ENCODE measurements at places on chromosomes 3 and 15.

GRCh38 chr3:138781012-138781470, 53.7 kb downstream of the PIK3CB start:
- no peak for DNase-seq

GRCh38 chr3:87175732-87176131, 51.4 kb upstream of the CHMP2B start:
- no peak for DNase-seq

DNA sequence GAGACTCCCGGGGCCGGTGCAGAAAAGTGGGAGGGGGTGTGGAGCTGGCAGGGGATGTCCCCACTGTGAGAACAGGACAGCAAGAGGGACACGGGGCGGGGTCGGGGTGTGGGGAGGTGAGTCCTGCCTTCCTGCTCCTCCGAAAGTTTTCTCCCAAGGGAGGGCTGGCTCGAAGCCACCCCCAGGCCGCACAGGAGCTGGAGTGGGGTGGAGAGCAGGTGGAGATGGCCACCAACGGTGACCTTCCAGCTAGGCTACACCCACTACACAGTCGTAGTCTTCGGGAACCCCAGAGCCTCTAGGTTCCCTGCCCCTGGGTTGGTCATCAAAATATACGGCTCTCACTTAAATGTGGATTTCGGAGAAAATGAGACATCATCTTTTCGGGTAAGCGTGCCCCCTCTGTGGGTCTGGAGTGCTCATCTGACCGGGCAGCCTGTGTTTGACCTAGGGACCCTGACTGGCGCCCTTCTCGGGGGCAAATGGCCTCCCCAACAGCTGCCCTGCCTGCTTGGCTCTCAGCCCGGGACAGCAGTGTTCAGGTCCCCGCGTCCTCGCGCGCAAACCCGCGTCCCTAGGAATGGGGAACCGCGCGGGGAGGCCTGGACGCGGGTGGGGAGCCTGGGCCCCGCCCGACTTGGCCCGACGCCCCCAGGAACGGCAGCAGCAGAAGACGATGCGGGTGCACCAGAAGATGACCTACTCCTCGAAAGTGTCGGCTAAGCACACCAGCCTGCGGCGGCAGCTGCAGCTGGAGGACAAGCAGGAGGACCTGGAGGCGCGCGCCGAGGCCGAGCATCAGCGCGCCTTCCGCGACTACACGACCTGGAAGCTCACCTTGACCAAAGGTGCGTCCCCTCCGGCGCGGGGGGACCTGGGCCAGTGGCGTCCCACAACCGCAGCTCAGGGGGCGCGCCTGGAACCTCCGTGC, 21.2 kb downstream of the CFAP100 start:
- DNase-seq = no peak

GRCh38 chr3:59367150-59367549, 317.3 kb upstream of the CFAP20DC start:
- DNase-seq = peak; percentile 76

DNA sequence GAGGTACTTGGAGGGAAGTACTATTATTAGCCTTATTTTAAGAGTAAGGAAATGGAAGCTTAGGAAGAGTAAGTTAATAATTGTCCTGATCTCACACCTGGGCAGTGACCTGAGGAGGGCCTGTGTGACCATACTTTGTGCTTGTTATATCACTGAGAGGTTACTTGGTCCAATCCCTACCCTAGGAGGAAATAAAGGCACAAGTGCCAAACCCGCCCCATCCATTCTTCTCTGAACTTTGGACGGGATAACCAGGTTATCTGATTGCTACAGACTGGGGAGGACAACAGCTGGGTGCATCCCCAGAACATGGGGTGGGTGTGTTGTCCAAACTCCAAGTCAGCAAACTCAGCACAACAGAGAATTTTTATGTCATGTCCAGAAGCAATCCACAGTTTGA, 77.7 kb upstream of the NR2E3 start:
- DNase-seq = no peak

- DNase-seq = peak; percentile 50
Observed at GRCh38 chr3:46378426-46378942, 7.7 kb downstream of the CCR5 start.

DNA sequence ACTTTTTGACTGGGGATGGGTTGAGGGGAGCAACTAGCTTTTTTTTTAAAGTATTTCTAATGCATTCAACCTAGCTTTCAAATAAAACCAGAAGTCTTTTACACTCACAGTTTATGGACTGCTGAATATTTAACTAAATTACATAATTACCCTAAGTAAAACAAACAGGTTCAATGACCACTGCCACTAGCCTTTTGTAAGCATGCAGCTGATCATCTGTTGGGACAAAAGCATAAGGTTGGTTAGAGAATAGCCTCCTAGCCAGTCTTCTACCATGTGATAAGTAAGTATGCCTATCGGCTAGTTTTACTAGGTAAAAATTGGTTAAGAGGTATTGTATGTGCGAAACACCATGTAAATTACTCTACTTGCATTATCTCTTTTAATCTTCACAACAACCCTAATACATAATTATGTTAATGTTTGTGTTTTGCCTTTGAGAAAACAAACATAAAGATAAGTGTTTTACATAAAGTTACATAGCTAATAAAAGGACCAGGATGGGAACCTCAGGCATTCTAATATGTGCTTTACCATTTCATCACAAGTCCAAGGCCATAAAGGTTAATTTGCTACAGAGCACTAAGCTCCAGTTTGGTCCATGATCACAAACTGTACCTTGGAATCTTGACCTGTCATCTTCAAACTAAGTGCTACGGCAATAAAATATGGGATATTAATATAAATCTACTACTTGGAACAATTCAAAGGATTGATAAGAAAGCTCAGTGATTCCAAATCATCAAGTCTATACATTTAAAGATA, 13.2 kb downstream of the PFN2 start:
- no peak for DNase-seq

GRCh38 chr3:113223475-113224281, 12.3 kb downstream of the BOC start:
- peak; percentile 51 for DNase-seq

DNA sequence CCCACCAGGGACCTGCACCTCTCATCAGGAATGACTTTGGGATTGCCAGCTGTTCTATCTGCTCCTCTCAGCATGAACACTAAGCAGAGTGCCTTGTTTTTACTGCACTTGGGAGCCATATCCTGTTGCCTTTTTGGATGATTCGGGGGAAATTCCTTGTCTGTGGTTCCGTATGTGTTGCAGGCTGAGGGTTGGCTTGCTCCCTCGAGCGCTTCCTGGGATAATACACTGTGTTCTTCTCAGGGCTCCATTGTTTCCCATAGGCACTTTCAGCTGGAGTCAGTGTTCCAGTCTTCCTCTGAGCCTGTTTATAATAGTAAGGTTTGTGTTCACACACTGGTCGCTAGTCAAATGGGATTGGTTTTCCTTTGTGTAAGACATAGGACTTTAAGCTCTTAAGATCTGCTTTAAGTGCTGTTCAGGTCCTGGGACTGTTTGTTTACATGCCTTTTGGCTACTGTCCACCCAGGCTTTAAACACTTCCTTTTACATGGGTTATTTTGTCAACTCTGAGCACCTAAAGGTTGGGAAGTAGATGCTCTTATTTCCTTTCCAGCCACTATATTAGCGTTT, 23.4 kb downstream of the BOC start:
- peak; percentile 60 for DNase-seq

DNA sequence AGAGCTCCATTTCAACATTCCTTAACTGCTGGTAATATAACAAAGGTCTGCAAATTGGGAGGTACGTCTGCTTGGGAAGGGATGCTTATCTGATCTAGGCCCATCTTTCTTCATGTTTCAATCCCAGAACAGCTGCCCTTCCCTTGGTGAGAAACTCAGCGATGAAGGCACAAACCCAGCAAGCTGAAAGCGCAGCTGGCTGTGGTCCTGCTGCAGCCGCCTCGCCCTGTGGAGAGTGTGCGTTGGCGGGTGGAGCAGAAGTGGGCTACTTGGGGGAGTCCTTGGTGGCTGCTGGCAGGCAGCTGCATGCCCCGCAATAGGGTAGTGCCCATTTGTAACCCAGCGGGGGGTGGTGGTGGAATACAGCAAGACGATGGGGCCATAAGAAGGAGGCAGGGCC, 160.6 kb upstream of the WNT5A start:
- no peak for DNase-seq

- DNase-seq = no peak
Observed at GRCh38 chr3:48837163-48837562, 10.5 kb downstream of the PRKAR2A start.

DNA sequence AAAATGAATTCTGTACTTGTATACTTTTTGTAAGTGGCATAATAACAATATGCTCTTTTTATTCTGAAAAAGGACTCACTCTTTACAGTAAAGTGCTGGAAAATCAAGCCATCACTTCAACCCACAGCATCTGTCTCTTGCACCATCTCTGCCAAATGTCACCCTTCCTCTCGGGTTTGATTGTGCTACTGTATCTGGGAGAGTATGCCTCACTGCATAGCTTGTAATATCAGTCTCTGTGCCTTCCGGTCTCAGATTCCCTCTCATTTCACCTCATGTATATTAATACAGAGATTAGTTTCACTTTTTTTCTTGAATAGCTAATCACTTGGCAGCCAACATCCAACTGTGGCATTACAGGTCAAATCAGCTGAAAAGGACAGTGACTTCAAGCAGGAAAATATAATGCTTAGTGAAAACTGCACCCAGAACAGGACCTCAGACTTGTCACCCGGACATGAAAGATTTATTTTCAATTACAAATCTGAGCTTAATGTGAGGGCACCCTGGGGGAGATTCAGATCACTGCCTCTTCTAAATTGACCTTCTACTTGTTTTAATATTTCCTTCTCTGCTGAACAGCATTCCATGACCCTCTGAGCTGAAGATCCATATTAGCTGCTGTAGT, 605.8 kb upstream of the NAALADL2 start:
- DNase-seq = no peak

- DNase-seq = no peak
Observed at GRCh38 chr3:14201940-14202684, 23.5 kb downstream of the LSM3 start.

GRCh38 chr15:81008312-81008711, 7.6 kb downstream of the TLNRD1 start:
- DNase-seq = no peak

DNA sequence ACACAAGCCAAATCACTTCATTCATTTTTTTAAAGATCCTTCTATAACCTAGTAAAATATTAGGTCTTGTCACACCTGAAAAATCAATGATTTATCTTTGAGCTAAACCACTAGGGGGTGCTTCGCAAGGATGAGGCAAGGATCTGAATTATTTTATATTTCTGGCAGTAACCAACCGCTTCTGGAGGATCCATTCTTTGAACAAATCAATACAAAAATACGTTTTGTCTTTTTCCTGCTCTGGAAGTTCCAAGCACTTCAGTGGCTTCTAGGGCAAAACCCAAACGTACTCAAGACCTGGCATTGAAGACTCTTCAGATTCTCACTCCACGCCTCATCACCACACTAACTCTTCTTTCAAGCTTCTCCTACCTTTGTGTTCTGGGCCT, 486 bp downstream of the LSG1 start:
- DNase-seq = peak; percentile 43

- DNase-seq = no peak
Observed at GRCh38 chr3:63168179-63168578, 109.9 kb upstream of the SYNPR start.

GRCh38 chr3:125149462-125149861, 63.1 kb downstream of the SLC12A8 start:
- DNase-seq = no peak

DNA sequence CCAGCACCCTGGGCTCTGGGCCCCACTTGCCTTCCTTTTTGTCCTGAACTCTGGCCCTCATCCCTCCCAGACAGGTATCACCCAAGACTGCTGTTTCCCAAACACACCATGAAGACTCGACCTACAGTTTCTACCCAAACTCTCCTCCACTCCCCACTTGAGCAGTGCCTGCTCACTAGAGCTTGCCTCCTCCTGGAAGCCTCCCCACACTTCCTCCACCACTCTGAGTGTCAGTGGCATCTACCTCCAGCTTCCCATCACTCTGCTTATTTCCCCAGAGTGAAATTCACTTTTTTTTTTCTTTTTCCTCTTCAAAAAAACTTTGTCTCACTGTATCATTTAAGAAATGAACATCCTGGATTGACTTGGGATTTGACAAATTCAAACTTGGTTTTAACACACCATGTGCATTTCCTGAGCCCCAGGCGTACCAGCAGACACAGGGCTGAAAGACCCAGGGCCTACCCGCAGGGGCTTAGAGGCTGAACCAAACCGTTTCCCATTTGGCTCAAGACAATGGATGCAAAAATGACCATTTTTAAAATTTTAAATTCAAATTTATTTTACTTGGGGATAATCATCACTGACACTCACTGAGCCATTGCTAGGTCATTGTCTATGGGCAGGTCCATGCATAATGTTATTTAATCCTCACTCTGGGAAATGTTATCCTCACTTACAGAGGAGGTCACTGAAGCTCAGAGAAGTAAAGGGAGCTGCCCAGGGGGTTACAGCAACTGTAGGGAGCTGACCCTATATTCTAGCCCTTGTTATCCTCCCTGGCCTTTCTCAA, 62.3 kb downstream of the IQSEC1 start:
- DNase-seq = no peak

DNA sequence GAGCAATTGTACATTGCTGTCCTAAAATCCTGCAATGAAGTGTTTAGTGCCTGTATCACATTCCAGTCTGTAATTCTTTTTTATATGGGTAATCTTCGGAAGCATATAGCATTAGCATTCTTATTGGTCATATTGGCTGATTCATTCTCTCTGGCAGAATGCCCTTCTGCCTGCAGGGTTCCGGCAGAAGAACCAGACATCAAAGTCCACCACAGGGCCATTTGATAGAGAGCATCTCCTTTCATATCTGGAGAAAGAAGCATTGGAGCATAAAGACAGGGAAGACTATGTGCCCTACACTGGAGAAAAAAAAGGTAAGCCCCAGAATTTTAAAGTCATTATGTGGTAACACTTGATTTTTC, 39.6 kb downstream of the TMOD3 start:
- DNase-seq = peak; percentile 93

DNA sequence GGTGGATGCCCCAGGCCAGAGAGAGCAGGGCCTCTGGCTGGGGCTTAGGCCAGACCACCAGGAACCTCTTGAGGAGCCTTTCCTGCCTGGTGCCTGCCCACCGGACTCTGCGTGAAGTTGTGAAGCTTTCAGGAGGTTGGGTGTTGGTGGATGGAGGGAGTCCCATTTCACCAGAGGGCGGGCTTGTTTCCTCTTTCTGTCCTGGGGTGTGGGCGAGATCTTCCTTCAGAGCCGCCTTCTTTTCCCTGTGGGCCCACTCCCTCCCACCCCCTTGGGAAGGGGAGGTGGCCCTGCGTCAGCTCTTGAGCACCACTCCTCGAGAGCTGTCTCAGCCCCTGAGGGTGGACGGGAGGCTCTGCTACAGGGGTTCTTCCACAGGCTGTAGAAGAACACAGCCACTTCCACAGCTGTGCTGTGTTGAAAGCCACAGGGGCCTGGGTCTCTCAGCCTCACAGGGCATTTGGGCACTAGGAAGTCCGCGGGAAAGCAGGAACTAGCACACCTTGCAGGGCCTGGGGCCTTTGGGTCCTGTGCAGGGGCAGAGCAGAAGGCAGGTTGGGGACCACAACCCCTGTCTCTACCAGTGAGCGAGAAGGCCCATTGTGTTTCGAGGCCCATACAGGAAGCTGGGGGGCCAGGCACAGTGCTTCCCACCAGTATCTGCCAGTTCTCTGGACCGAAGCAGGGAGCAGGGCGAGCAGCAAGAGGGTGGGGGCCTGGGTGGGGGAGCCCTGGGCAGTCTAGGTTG, 2.1 kb downstream of the AMIGO3 start:
- DNase-seq = no peak
